Tibial nerve (tissue), 4 donors: ENCODE measurements at places on chromosomes 3 and 15.
A peak's percentile ranks its signal among the peaks of the same experiment; 100 is the strongest.

GRCh38 chr15:23806980-23807379 lies 119.9 kb upstream of the NDN start:
- H3K4me3 ChIP-seq: no peak overlapping the region
- no peak overlapping the region for H3K27ac ChIP-seq
- DNase-seq: no peak
- no peaks in the 10 kb centered on the region for H3K27me3 ChIP-seq
- H3K36me3 ChIP-seq: no peaks in the 10 kb centered on the region
- no peaks in the 10 kb centered on the region for H3K4me1 ChIP-seq

DNA sequence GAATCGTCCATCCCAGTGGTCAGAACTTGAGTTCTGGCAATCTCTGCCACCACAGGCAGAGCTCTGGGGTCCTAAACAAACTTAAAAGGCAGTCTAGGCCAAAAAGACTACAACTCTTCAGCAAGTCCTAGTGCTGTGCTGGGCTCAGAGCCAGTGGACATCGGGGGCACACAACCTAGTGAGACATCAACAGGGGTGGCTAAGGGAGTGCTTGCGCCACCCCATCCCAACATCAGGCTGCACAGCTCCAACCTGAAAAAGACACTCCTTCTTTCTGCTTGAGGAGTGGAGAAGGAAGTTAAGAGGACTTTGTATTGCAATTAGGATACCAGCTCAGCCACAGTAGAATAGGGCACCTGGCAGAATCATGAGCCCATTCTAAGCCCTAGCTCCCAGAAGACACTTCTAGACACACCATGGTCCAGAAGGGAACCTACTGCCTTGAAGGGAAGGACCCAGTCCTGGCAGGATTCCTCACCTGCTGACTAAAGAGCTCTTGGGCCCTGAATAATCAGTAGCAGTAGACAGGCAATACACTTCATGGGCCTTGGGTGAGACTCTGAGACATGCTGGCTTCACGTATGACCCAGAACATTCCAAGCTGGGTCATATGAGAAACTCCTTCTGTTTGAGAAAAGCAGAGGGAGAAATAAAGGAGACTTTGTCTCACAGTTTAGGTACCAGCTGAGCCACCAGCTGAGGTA lies 72.0 kb downstream of the TFDP2 start:
- no peak for DNase-seq
- no peak overlapping the region for H3K27ac ChIP-seq
- H3K36me3 ChIP-seq: peaks cover 43% of the 10 kb centered on the region

DNA sequence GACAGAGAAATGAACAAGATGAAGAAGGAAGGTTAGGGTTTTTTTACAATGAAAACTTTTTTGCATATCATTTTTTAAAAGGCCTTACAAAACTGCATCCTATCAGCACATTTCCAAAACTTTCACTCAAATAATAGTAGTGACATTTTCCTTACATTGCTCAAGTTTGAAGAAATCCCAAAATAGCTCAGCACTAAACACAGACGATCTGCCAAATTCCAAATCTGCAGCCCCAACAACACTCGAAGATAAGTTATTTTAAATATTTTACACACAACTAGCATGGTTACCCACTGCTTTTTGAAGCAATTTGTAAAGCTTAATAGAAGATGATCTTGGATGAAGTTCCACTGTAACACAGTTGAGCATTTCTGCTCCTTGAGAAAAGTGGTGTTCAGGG lies 535.6 kb upstream of the ALCAM start:
- H3K27ac ChIP-seq: no peak overlapping the region
- no peaks in the 10 kb centered on the region for H3K27me3 ChIP-seq
- H3K4me3 ChIP-seq: no peak overlapping the region
- no peak for DNase-seq
- H3K4me1 ChIP-seq: no peaks in the 10 kb centered on the region
- H3K36me3 ChIP-seq: no peaks in the 10 kb centered on the region

- DNase-seq: no peak
- H3K27me3 ChIP-seq: no peaks in the 10 kb centered on the region
- no peaks in the 10 kb centered on the region for H3K36me3 ChIP-seq
- no peak overlapping the region for H3K27ac ChIP-seq
- H3K4me3 ChIP-seq: no peak overlapping the region
Measured at GRCh38 chr3:176969066-176969465, 228.2 kb downstream of the TBL1XR1 start.

DNA sequence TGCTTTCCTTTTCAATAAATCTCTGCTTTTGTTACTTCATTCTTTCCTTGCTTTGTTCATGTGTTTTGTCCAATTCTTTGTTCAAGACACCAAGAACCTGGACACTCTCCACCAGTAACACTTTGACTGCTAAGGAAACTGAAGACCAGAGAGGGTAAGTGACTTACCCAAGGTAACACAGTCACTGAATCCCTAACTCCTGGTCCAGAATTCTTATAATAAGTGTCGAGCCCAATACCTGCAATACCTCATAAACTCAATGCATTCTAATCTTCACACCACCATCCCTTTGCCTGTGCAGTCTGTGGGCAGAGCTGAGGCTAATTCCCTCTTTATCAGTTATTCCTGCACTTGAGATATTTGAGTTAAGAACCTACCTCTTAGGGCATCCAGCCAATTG lies 237.8 kb downstream of the UACA start:
- no peak overlapping the region for H3K4me3 ChIP-seq
- no peak for DNase-seq
- peaks cover 17% of the 10 kb centered on the region for H3K4me1 ChIP-seq
- H3K27me3 ChIP-seq: no peaks in the 10 kb centered on the region
- no peaks in the 10 kb centered on the region for H3K36me3 ChIP-seq

- no peak overlapping the region for H3K4me3 ChIP-seq
- DNase-seq: no peak
- no peaks in the 10 kb centered on the region for H3K27me3 ChIP-seq
- H3K27ac ChIP-seq: no peak overlapping the region
- no peaks in the 10 kb centered on the region for H3K36me3 ChIP-seq
Measured at GRCh38 chr3:179036226-179036625, 35.4 kb downstream of the ZMAT3 start.

DNA sequence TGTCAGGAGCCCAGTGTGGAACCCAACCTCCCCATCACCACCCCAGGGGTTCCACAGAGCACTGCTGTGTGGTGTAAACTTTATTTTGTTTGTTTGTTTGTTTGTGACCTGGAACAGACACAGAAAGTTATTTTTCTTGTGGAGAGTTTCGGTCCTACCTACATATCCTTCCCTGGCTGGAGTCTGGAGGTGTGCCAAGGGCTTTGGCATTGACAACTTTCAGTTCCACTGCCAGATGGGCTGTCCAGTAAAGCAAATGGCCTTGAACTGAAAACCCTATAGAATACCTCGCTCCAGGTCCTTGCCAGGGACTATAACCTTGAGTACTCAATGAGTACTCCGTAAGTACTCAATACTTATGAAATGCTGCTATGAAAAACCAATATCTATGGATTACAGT lies 103.5 kb downstream of the MITF start:
- no peaks in the 10 kb centered on the region for H3K4me1 ChIP-seq
- no peak overlapping the region for H3K4me3 ChIP-seq
- no peak for DNase-seq
- no peaks in the 10 kb centered on the region for H3K36me3 ChIP-seq
- H3K27me3 ChIP-seq: no peaks in the 10 kb centered on the region

DNA sequence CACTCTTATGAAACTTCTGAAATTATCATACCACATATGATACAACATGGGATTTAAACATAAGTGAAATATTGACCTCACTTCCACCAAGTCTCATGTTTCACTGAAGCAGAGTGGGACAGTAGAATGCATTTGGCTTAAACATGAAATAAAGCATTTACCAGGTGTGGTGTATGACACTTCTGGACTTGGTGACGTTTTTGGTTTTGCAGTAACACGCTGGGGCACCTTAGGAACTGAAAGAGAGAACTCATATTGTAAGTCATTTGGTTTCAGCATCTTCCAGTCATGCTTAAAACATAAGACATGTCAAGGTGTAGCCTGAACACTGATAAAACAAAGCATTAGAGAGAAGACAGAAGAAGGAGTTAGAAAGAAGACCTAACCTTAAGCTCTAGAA lies 95.3 kb downstream of the TFG start:
- no peak overlapping the region for H3K4me3 ChIP-seq
- no peaks in the 10 kb centered on the region for H3K27me3 ChIP-seq
- no peak overlapping the region for H3K27ac ChIP-seq

DNA sequence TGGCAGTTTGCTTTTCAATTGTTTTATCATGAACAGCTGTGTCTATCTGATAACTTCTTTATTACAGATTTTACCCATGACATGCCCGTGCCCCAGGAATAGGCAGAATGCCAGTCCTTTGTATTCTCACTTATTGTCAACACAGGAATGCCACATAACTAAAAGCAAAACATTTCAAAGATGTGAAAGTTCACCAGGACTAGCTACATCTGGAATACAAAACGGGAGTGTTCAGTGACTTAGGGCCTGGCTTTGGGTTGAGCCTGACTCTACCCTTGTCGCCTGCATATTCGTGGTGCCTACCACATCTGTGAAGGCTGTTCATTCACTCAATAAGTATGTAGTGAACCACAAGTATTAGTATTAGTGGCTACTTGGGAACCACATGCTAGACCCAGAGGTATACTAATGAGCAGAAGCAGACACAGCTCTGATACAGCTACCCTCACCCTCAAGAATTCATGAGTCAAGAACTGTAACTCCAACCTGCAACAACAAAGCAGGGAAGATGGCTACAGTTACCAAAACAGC lies 2.9 kb downstream of the TNFSF10 start:
- H3K27ac ChIP-seq: no peak overlapping the region
- H3K27me3 ChIP-seq: no peaks in the 10 kb centered on the region
- DNase-seq: no peak

DNA sequence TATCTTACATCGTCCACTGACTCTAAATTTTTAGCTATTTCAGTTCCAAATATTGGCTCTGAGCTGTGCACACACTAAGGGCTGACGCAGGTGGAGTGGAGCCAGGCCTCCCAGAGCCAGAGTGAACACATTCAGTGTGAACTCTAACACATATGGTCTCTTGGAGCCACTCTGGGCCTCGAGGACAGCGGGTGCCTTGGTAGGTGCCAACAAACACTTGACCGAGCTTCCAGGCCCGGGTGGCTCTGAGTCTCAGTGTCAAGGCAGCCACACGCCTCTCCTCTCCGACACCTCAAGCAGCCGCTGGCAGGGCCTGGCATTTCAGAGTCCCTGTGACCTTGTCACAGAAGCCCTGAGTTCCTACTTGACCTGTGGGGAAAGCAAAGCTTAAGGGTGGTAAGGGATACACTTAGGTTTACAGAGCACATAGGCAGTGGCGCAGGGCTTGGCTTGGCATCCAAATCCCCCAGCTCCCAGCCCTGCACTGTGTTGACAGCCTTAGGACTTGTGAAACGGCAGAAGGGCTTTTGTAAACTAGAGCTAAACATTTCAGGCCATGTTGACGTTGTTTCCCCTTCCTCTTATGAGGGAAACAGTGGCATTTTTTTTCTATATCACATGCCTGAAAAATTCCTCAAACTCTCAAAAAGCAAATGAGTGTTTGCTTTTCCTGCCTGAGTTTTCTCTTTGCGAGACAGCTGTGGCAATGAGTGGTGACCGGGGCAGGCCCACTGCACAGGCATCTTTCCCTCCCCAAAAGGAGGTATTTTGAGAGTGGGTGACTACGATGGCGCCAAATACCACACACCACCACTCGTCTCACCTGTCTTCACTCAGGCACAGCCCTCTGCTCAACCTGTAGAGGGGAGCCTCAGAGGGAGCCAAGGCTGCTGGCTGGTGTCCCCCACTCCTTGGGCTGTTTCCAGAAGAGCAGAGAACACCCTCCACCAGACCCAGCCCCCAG lies 60.8 kb downstream of the DAPK2 start:
- no peak overlapping the region for H3K4me3 ChIP-seq
- DNase-seq: no peak
- H3K27ac ChIP-seq: no peak overlapping the region
- H3K36me3 ChIP-seq: no peaks in the 10 kb centered on the region
- H3K4me1 ChIP-seq: no peaks in the 10 kb centered on the region

GRCh38 chr15:71069693-71070092 lies 45.6 kb upstream of the THSD4 start:
- DNase-seq: no peak
- no peak overlapping the region for H3K27ac ChIP-seq
- no peaks in the 10 kb centered on the region for H3K36me3 ChIP-seq
- no peaks in the 10 kb centered on the region for H3K27me3 ChIP-seq

DNA sequence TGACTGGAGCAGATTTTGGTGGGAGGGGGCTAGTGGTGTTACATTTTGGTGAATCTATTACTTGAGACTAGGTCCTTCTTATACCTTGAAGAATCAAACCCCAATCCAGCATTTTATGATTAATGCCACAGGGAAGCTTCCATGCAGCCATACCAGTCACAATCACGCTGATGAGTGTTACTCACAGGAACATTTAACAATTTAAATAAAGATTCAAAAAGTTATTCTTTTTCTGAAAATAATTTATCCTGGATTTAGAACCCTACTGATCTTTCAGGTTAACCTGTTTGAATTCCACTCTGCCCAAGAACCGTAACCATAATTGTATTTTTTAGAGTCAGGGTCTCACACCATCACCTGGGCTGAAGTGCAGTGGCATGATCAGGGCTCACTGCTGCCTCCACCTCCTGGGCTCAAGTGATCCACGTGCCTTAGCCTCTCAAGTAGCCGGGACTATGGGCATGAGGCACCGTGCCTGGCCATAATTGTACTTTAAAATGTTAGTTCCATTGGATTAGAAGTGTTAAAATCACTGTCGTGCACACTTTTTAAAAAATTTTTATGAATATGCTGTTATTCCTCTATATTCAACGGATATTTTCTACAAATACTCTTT lies 929 bp upstream of the MTMR10 start:
- H3K27me3 ChIP-seq: no peaks in the 10 kb centered on the region
- no peak for DNase-seq
- H3K4me3 ChIP-seq: peak overlapping the region; percentile 78
- H3K27ac ChIP-seq: peak overlapping the region; percentile 99
- H3K4me1 ChIP-seq: peaks cover 8% of the 10 kb centered on the region

DNA sequence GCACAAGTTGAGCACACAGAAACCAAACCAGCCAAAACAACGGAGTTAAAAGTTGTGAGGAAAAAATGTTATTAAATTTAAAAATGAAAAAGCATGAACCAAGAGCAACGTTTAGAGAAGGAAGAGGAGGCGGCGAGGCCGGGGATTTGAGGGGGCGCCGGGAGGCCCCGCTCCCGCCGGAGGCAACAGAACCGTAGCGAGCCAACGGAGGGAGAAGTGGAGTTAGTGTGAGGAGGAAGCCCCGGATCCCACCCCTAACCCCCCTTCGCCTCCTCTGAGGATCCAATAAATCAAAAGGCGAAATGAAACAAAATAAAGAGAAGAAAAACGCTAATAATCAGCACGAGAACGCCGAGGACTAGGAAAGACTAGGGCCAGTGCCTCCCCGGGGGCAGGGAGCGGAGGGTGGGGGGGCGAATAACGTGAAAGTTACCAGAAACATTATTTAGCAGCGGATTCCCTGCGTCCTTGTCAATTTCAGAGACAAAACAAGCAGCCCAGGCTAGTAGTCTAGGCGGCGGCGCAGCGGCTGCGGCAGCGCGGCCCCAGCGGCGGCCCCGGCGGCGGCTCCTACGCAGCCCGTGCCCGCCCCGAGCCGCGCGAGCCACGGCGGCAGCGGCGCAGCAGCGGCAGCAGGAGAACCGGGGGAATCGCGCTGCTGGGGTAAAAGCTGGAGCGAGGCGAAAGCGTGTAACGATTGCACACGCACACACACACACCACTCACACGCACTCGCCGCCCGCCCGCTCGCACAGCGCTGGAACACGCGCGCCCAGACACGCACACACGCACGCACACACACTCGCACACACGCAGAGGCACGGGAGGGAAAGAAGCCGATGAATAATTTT lies 1.7 kb downstream of the MEIS2 start:
- H3K4me3 ChIP-seq: peak overlapping the region; percentile 63
- peaks cover 90% of the 10 kb centered on the region for H3K27me3 ChIP-seq
- peak; percentile 20 for DNase-seq
- H3K4me1 ChIP-seq: peaks cover 10% of the 10 kb centered on the region
- no peaks in the 10 kb centered on the region for H3K36me3 ChIP-seq
